Stimulated activated CD8-positive, alpha-beta memory T cell treated with anti-CD3 and anti-CD28 coated beads, Interleukin-12 subunit alpha, Interleukin-12 subunit beta, amount 100 ng/mL, for 4 hours (primary cell): ENCODE measurements at places on chromosomes 2 and 18.
A peak's percentile ranks its signal among the peaks of the same experiment; 100 is the strongest.

GRCh38 chr2:38708900-38709566 is 42.1 kb downstream of the SRSF7 start:
- DNase-seq, result no peak

DNA sequence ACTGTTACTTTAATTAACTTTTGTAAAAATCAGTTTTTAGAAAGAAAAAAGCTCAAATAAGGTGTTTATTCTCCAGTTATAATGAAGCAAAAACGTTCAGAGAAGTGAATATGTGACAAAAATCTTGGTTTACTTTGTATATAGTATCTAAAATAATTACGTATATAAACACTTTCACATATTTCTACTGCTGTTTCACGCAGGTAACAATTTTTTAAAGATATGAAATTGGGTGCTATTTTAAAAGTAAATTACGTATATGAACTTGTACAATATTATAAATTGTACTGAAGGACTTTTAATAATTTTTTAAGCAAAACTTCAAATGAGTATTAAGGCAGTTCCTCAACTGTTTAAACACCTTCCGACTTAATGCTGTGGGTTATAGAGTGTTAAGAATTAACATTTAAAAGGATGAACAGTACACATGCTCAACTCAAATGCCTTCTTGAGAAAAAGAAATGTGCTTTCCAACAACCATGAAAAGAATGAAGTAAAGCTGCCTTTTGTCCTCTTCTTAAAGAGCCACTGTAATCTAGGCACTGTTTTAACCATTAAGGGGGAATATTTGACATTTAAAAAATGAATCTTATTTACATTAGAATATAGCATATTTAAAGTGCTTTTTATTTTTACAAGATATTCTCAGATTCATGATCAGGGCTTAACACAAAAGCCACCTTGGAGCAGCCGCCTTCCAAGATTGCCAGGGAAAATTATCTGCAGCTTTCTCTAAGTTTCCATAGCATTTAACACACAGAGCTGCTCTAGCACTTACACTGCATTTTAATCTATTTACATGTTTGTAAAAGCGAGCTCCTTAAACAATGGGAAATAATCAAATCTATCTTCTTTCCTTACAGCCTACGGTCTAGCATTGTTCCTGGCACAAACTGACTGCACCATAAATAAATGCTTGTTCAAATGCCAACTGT is 56.5 kb upstream of the CDKL4 start:
- DNase-seq, result no peak

GRCh38 chr2:163822033-163822432 is 86.2 kb upstream of the FIGN start:
- DNase-seq, result no peak

GRCh38 chr2:240876035-240876474 is 7.4 kb downstream of the AGXT start:
- no peak for DNase-seq

DNA sequence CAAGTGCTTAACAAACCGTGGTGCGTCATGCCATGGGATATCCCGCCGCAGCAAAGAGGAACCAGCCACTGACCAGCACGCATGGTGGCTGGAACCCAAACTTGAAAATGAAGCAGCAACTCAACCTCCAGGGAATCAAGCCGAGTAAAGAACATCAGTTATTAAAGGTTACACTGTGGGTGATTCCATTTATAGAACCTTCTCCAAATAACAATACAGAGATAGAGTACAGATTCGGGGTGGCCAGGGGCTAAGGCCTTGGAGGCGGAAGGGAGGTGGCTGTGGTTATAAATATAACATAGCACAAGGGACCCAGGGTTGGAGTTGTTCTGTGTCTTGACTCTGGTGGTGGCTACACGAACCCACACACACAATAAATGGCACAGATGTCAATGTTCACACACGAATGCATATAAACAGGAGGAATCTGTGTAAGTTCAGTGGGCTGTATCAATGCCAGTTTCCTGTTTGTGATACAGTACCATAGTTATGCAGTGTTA is 123.1 kb downstream of the EIPR1 start:
- no peak for DNase-seq

GRCh38 chr2:117190856-117191559 is 623.5 kb upstream of the DDX18 start:
- DNase-seq, result no peak

GRCh38 chr2:173402405-173402974 is 47.8 kb downstream of the CDCA7 start:
- peak; percentile 30 for DNase-seq

DNA sequence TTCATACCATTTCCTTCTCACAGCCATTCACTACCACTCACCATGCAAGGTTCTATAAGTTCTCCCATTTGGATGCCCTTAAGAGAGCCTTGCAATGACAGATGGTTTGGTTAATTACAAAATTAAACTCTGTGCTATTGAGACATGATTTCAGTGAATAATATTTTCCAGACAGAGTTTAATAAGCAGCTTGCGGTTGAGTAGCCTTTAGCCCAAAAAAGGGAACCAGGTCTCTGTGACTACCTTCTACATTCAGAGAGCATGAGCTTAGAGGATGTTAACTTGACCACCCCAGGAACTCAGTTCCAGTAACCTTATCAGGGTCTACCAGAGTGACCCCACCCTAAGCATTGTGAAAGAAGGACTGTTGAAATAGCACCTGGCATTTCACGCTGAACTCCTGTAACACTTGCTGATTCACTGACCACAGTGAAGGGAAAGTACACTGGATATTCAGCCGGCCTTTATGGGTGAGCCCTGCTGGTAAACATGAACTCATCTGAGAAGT is 1173.1 kb upstream of the ZEB2 start:
- DNase-seq, result no peak

DNA sequence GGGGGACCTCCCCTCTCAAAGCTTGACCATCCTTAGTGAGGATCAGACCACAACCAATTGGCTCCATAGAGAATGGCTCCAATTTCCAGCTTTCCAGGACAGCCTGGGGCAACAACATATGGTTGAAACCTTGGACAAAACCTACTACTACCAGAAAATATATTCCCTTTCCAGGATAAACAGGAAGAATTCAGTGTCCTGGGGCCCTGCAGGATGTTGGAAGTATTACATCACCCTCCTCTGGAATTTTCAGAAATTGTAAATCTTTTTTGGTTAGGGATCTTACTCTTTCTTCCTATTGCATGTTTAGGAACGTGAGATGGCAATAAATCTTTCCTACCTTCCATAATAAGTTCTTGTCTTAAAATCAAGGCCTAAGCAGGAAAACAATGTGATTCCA is 158.9 kb upstream of the MEIS1 start:
- no peak for DNase-seq

DNA sequence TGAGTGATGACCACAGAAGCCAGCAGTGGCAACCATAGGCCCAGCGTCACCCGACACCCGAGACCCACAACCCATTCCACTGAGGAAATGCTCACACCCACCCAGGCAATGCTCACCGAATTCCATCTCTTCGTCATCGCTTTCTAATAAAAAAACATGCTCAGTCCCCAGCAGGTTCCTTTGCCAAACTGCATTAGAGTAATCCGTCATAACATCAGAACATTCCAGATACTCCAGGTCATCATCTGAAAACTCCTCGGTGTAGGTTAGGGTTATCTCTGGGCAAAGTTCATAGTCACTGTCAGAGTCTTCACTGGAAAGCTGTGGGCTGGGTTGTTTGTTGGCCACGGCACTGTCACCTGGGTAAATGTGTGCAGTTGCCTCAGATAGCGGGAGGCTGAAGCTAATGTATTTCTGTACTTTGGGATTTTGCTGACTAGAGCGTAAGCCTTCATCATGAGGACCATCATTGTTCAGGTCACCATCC is 49.3 kb downstream of the ALPK2 start:
- DNase-seq, result no peak

GRCh38 chr2:50397992-50398765 is 633.8 kb downstream of the NRXN1 start:
- no peak for DNase-seq

DNA sequence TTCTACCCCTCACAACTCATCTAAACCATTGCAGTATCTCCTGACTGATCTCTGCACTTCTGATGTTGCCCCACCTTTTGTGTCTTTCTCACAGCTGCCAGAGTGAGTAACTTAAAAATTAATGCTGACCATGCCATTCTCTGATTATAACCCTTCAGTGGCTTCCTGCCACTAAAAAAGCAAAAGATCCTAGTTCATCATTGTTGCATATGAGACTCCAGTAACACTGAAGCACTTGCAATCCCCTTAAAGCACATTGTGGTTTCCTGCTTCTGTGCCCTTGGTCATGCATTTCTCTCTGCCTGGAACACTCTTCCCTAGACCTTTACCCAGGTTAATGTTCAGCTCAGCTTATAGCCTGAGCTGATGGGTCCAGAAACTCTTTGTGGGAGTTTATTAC is 95.1 kb upstream of the WDSUB1 start:
- no peak for DNase-seq

- DNase-seq, result no peak
Measured at GRCh38 chr18:35905436-35905835, 67.0 kb upstream of the RMP24 start.

DNA sequence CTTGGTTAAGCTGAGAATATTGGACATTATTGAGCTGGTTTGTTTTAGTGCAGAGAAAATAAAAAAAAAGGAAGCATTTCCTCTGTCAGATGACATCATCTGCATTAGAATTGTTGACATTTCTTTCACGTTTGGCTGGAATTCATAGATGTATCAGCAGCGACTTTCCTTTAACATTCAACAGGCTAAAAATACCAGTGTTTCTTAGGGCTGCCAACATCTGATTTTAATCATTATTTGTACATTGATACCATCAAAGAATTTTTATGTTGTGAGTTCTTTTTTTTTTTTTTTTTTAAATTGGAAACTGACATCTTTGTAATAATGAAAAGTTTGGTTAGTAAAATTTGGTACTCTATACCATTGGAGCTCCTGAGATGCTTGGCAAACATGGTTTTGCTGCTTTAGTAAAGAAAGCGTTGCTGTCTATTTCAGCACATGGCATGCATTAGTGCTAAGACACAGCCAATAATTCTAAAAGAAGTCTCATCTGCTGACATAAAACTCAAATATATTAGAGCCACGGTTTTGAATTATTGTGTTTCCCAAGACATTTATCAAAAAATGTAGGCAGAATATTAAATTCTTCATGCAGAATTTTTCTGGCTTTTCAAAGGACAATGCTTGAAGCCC is 33.6 kb downstream of the GTF2A1L start:
- no peak for DNase-seq

GRCh38 chr18:6820314-6820713 is 90.8 kb downstream of the ARHGAP28 start:
- no peak for DNase-seq

DNA sequence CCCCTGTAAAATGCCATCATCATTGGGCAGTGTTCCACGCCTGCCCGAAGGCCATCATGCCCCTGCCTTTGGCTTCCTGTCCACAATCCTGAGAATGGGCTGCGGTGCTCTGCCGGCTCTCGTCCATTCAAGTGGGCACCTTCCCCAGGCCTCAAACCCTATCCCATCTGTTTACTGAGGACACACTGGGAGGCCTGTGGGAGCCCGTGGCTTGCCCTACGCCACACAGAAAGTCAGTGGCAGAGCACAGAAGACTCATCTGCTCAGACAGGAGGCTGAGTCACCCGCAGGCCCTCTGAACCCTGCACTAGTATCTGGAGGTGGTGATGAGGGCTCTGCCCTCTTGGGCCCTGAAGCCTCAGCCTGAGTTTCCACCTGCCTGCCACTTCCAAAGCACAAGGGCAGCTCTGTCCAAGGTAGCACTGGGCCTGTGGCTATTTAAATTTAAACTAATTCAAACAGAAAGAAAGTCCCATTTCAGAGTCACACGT is 19.1 kb upstream of the ANKRD53 start:
- no peak for DNase-seq

- DNase-seq, result no peak
Measured at GRCh38 chr2:165197346-165197745, 6.5 kb downstream of the SCN3A start.

GRCh38 chr2:54714996-54715395 is 8.5 kb upstream of the EML6 start:
- no peak for DNase-seq

GRCh38 chr2:68878753-68879152 is 7.6 kb upstream of the BMP10 start:
- no peak for DNase-seq

- no peak for DNase-seq
Measured at GRCh38 chr2:106165029-106165428, 29.1 kb downstream of the UXS1 start.

- DNase-seq, result no peak
Measured at GRCh38 chr2:159054985-159055384, 86.5 kb downstream of the TANC1 start.

DNA sequence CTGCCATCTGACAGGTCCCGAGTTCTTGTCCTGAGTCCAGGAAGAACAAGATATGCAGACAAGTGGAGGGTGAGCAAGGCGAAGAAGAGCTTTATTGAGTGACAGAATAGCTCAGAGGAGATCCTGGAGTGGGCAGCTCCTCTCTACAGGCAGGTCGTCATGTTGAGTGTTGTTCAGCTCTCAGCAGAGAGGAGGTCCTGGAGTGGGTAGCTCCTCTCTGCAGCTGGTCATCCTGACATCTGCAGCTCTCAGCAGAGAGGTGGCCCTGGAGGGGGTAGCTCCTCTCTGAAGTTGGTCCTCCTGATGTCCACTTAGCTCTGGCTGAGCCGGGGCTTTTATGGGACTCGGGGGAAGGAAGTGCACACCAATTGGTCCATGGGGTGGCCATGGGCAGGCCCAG is 90.4 kb downstream of the ATAD2B start:
- no peak for DNase-seq

GRCh38 chr2:185734658-185735057 is 3.9 kb upstream of the FSIP2 start:
- no peak for DNase-seq

DNA sequence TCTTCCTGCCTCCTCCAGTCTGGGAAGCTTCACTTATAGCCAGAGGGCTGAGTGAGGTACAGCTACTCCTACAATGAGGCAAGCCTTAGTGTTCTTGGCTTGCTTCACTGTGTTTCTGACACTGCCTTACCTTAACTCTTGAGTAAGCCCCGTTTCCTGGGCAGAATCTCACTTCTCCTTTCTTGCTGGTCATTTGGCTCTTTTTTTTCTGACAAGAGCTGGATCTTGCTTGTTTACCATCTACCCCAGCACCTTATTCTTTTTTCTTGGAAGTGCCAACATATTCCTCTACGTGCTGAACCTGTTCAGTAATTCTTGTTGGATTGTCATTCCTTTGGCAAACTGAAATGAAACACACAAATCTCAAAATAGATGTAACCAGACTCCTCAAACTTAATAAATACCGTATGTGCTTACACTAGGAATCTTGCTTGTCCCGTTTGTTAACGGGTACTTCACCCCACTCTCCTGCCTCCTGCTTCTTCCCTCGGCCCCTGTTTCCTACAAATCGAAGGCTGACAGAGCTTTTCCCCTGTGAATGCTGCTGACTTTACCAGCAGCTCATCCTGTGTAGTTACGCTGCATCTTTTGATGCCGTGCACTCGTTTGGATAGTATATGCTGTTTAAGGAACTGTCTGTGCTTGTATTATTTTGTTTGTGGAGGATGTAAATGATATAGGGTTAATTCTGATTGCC is 132.2 kb downstream of the FMNL2 start:
- no peak for DNase-seq

- DNase-seq, result no peak
Measured at GRCh38 chr2:174072069-174072468, 106.9 kb upstream of the SP3 start.
